Stimulated activated CD4-positive, alpha-beta T cell treated with anti-CD3 and anti-CD28 coated beads, Interleukin-1b, Interleukin-23, amount 100 ng/mL, for 24 hours (primary cell): ENCODE measurements at places on chromosomes 5 and 9.

GRCh38 chr5:143922718-143923117, 110.8 kb downstream of the HMHB1 start:
- no peak for DNase-seq

- no peak for DNase-seq
Observed at GRCh38 chr5:93915142-93915553, 173.7 kb upstream of the POU5F2 start.

DNA sequence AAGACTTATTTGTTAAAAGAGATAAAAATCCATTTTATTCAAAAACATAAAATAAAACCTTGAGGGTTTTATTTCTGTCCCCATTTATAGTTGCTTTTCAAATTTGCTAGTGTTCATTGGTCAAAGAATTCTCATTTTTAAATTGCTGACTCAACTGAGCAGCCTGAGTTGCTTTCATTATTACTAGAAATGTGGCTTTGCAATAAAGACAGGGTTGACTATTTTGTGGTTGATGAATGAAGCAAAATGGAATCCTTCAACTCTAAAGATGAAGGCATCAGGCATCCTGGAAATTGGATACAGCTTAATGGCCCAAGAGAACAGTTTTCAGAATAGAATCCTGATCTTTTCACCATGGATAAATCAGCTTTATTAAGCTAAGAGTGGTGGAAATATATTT, 23.9 kb upstream of the PPP3R2 start:
- DNase-seq: no peak

GRCh38 chr5:124414973-124415372, 331.5 kb downstream of the ZNF608 start:
- DNase-seq: no peak

- no peak for DNase-seq
Observed at GRCh38 chr9:135123773-135124134, 36.3 kb downstream of the OLFM1 start.

GRCh38 chr5:168342151-168342825, 50.8 kb downstream of the WWC1 start:
- DNase-seq: no peak

DNA sequence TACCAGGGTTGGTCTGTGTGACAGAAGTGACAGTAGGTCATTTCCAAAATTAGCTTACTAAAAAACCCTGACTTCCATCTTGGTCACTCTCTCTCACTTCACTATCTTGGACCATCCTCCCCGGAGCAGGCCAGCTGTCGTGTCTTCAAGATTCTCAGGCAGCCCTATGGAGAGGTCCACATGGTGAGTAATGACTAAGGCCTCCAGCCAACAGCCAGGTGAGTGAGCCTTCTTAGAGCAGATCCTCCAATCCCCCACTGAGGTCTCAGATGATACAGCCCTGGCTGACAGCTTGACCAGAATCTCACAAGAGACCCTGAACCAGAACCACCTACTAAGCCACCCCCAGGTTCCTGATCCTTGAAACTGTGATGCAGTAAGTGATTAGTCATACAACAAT, 92.0 kb downstream of the DCP2 start:
- no peak for DNase-seq
